ENCODE measurements at places on chromosomes 12 and 14.

DNA sequence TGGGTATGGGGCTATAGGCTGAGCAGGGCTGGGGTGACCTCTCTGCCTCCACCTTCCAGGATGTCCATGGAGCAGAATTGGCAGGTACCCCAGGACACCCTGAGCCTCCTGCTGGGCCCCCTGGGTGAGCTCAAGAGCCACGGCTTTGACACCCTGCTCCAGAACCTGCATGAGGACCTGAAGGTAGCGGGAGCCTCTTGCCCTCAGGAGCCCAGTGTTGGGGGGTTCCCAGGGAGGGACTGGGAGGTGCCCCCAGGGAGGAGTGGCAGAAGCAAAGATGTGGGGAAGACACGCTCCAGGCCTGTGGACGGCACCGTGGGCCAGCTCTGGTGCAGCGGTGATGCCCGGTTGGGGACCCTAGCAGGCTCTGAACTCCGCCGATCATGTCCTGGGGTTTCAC is 8.3 kb downstream of the TNFAIP2 start:
- no peak for DNase-seq

GRCh38 chr12:89450907-89451306 is 73.7 kb downstream of the GALNT4 start:
- DNase-seq, result no peak

- no peak for DNase-seq
These were observed 32.2 kb upstream of the BHLHE41 start for GRCh38 chr12:26157001-26157400.

DNA sequence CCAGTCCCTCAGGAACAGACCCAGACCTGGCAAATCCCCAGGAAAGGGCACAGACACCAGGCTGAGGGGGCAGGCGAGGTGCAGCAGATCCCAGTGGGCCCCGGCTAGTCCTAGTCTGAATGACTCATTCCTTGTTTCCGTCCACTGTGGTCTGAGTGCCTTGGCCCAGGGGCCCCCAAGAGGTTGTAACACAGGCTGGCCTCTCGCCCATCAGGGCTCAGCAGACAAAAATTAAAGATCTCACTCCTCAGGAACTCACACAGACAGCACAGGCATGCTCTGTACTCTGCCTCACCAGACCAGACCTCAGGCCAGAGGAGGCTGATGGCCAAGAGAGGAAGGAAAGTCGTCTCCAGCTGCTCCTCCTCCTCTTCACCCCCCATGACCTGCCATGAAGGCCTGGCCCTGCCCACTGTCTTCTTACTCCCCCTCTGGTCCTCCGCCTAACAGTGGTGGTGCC is 7.7 kb upstream of the LTBP2 start:
- DNase-seq, result peak; percentile 34

GRCh38 chr12:41217727-41218126 is 29.6 kb downstream of the PDZRN4 start:
- no peak for DNase-seq

DNA sequence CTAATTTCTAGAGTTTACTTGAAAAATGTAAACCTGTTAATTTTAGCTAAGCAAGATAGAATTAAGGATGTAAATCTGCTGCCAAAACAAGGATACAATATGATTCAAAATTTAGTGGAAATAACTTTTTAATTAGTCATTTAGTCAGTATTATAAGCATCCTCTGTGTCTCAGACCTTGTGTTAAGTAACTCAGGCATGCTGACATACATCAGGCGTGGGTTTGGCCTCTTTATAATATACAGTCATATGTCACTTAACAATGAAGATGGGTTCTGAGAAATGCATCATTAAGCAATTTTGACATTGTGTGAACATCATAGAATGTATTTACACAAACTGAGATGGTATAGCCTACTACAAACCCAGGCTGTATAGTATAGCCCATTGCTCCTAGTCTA is 386.9 kb downstream of the ZFP36L1 start:
- no peak for DNase-seq

DNA sequence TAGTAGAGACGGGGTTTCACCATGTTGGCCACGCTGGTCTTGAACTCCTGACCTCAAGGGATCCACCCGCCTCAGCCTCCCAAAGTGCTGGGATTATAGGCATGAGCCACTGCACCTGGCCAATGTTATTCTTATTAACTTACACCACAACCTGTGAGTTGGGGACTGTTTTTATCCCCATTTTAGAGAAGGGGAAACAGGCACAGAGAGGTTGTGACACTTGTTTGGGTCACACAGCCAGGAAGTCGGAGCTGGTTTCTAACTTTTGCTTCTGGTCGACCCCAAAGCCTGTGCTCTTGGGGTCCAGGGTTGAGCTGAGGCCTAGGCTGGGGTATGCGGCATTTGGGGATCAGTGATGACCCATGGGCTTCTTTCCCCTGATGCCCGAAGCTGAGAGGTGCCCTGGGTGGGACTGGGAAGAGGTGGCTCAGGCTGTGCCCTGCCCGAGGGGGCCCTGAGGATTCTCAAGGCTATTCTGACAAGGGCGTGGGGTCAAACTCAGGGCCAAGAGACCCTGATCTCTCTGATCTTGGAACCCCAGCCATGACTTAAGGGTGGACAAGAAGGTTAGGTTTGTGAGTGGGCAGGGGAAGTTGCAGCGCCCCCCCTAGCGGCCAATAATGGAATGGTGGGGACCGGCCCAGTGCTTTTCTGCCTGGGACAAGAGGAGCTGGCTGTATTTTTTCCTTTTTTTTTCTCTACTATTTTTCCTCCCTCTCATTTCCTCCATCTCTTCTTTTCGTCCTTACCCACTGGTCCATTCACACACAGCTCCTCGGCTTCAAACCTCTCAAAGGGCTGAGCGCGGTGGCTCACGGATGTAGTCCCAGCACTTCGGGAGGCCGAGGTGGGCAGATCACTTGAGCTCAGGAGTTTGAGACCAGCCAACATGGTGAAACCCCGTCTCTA is 3.0 kb downstream of the SDSL start:
- peak; percentile 4 for DNase-seq

- no peak for DNase-seq
These were observed 24.0 kb upstream of the MDM2 start for GRCh38 chr12:68784015-68784414.
